ENCODE measurements at places on chromosomes 5 and 9.
A peak's percentile ranks its signal among the peaks of the same experiment; 100 is the strongest.

DNA sequence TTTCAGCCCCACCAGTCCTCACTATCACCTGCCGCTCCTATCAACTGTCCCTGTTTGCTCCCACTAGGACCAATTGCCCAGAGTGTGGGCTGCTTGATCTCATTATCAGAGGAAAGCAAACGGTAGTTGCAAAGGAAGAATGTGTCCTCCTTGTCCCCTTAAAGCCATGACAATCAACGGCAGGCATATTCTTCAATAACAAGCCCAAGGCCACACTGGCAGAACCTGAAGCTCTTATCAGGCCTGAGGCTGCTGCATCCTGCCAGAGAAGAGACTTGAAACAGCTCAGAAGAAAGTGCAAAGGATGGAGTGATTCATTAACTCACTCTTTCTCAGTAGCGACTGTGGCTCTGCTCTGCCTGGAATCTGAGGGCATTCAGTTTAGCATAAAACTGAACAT lies 39.2 kb upstream of the MAN2A1 start:
- no peak for DNase-seq

- DNase-seq: no peak
These were observed 16.2 kb upstream of the PTGS1 start for GRCh38 chr9:122354536-122355199.

DNA sequence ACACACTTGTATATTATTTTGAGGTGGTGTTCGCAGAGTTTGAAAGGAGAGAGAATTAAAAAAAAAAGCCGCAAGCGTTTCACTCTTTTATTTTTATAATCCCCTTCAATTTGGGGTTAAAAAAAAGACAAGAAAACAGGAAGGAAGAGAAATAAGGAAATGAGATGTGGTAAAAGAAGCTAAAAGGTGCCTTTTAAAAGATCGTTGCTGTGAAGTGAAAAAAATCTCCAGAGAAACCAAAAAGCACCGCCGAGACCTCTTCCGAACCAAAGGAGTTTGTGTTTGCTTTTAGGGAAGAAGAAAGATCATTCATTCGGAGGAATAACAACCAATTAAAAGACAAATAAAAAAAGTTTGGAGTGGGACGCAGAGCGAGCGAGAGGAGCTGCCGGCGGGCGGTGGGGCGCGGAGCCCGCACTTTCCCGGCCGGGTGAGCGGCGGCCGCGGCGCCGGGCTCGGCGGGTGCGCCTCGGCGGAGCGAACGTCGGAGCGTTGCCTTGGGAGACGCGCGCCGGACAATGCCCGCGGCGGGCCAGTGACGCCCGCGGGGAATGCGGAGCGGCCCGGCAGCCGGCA lies 355 bp downstream of the TLE4 start:
- no peak for DNase-seq

- DNase-seq: peak; percentile 77
These were observed 18.6 kb downstream of the JAKMIP2 start for GRCh38 chr5:147763791-147764525.

GRCh38 chr5:138876811-138877210 lies 1.7 kb upstream of the LRRTM2 start:
- DNase-seq: no peak

- no peak for DNase-seq
These were observed 979.1 kb upstream of the CTNND2 start for GRCh38 chr5:12883395-12883794.

GRCh38 chr5:119290161-119290569 lies 65.7 kb upstream of the TNFAIP8 start:
- no peak for DNase-seq

DNA sequence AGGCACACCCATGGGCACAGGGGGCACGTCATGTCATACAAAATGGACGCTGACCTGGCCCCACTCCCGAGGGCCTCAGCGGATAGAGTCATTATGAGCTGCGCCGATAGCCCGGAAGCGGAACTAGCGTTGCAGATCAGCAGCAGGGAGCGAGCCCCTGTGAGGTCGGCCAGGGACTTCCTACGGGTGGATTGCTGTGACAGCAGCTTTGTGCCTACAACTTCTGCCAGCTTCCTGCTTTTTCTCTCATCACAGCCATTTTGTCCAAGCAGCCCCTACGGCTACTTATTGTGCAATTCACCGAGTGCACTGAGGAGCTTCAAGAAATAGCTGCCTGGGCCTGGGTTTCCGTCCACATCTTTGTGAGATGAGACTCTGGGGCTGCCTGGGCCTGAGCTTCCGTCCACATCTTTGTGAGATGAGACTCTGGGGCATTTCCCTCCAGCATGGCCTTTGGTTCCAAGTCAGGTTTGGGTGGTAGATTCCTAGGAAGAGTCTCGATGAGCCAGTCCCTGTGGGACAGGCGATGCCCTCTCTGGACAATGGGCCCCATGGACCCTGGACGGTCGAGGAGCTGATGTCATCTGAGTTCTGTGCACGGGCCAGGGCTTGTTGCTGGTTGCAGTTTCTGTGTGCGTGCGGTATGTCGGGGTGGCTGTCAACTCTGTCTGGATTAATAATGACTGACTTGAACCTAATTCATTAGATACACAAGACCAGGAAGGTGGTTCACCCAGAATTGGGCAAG lies 67.0 kb upstream of the GNE start:
- DNase-seq: peak; percentile 50

- no peak for DNase-seq
These were observed 10.2 kb downstream of the SH3PXD2B start for GRCh38 chr5:172444110-172444510.

- no peak for DNase-seq
These were observed 1.9 kb downstream of the SNX18 start for GRCh38 chr5:54519509-54519876.

- DNase-seq: no peak
These were observed 298.2 kb downstream of the MAN2A1 start for GRCh38 chr5:109987970-109988369.

Measured in islet precursor cell (in vitro differentiated cells).